ENCODE measurements at places on chromosomes 16 and 17.

- no peak for DNase-seq
These were observed 124.0 kb downstream of the GP2 start for GRCh38 chr16:20203272-20203671.

GRCh38 chr16:47644661-47645060 is 183.5 kb downstream of the PHKB start:
- DNase-seq, result no peak

DNA sequence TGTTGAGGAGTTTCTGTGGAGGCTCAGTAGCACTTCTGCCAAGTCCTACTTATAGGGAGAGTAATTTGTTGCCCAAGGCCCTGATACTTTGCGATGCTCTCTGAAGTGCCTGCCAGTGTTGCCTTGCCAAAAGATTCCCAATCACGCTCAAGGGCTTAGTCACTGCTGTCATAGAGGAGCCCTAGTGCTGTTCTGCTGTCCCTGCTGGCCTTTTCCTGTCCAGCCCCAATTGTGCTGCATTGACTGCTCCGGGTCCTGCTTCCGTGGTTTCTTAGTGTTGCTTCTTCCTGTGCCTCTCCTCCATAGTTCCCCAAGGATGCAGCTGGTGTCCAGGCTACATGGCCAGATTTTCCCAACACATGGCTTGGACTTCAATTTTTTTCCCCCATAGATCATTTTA is 13.9 kb downstream of the NUP93 start:
- DNase-seq, result no peak

DNA sequence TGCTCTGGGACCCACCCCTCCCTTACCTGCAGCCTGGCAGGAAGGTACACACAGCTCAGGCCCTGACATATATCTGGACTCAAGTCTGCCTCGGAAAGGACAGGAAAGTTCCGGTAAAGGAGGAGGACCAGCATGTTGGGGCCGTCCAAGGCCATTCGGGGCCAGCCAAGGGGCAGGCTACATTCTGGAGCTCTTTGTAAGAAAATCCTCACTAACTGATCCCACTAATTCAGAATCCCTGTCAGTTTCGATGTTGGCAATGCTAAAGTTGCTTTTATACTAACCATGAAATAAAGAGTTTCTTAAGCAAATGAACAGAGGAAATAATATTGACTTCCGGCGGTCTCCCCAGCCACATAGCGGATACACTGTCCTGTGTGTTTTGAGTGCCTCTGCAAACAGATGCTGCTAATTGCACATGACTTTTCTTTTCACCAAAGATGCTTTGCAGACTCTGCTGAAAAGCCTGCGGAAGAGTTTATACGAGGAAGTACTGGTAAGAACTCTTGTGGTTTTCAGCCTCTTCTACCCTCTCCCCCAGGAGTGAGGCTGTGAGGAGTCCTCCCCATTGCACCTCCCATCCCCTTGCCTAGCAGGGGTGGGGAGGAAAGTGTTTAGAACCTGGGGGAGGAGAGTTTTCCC is 54.8 kb downstream of the PLXDC1 start:
- DNase-seq, result no peak

DNA sequence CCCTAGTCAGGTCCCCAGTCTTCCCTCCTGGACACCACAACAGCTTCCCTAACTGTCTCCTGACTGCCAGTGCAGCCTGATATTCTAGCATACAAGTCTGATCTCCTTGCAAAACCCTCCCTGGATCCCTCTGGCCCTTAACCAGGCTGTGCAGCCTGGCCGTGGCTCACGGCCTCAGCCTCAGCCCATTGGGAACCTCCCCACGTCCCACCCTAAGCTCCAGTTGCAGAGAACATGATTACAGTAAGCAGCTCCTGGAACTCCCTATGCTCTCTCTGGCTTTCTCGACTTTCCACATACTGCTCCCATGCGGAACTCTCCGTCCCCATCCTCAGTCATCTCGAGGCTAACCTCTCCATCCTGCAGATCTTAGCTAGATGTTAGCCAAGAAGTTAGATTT is 13.0 kb downstream of the ALOX12B start:
- DNase-seq, result no peak

GRCh38 chr16:20221208-20221607 is 106.1 kb downstream of the GP2 start:
- no peak for DNase-seq

- DNase-seq, result peak; percentile 29
These were observed 30.8 kb downstream of the HLF start for GRCh38 chr17:55295411-55296170.

DNA sequence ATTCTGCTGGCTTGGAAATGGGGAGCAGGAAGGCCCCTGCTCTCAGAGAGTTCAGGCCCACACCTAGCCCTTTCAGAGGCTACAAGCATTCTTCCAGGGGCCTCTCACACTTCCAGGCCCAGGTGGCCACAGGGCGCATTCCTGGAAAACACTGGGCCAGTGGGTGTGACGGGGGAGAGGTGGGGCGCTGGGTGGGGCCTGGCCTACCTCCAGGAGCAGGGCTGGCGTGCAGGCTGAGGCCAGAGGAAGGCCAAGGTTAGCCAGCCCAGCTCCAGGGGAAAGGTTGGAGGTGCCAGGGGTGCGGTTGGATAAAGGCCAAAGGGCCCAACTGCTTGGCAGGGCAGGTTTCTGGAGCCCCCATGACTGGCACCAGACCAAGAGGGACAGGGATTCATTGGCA is 198.2 kb downstream of the MAF start:
- DNase-seq, result no peak

GRCh38 chr16:14455573-14455972 is 174.5 kb downstream of the PARN start:
- DNase-seq, result no peak

DNA sequence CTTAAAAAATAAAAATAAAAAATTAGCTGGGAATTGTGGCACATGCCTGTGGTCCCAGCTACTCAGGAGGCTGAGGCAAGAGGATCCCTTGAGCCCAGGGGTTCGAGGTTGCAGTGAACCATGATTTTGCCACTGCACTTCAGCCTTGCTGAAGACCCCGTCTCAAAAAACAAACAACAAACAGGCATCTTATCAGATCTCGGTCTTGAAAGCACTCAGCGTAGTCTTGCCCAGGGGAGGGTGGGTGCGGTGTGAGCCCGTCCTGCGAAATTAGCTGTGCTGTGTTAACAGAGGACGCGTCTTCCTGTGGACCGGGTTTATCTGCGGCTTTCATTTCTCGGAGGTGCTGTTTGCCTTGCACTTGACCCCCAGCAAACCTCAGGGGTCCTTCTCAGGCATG is 5.4 kb downstream of the GAA start:
- no peak for DNase-seq

GRCh38 chr17:54983260-54983659 is 14.7 kb downstream of the STXBP4 start:
- DNase-seq, result no peak

DNA sequence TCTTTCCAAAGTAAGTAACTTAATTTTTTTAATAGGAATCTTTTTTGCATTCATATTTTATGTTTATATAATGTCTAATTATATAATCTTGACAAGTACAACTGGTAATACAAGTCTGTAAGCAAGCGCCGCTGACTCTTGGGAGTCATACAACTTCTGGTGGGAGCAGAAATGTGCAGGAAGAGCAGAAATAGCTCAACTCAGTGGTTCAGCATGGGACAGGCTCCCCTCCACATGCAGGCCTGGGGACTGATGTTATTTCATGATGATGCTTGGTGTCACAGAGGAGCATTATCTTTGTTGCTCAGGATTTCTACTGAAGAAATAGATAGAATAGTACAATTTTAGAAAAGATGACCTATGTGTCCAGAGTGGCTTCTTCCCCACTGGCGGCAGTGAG is 10.7 kb downstream of the UQCRC2 start:
- DNase-seq, result no peak

DNA sequence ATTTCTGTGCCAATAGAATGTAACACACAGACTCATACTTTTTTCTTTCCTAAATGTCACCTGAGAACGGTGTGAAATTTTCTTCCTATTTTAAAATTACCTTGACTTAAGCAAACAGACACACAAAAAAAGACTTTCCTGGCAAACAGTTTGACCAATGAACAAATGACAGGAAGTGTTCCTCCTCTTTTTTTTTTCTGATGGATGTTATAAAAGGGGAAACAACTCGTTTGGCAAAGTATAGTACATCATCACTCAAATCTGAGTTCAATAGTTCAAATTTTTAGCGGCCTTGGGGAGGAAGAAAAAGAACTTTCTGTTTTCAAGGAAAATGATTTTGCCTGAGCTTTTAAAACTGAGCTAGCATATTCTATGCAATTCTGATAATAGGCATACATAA is 19.8 kb downstream of the HS3ST3A1 start:
- no peak for DNase-seq

DNA sequence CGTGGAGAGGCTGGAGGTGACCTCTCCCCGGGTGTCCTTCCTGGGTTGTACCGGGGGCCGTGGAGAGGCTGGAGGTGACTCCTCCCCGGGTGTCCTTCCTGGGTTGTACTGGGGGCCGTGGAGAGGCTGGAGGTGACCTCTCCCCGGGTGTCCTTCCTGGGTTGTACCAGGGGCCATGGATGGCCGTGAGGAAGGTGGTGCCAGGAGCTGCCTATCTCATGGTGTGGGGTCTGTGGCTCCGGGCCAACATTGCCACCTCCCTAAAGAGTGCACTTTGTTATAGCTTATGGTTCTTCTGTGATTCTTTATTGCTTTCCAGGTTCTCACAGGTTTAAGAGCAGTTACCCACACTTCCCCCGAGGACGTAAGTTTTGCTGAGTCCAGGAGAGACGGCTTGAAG is 86.3 kb upstream of the ZNF750 start:
- no peak for DNase-seq

- DNase-seq, result no peak
These were observed 112.5 kb upstream of the KCNJ16 start for GRCh38 chr17:69962436-69962995.

GRCh38 chr16:12901204-12901596 is 198 bp upstream of the SHISA9 start:
- no peak for DNase-seq

- DNase-seq, result no peak
These were observed 53.9 kb downstream of the PPM1E start for GRCh38 chr17:58809564-58809936.

- DNase-seq, result no peak
These were observed 17.4 kb upstream of the MAP3K14 start for GRCh38 chr17:45334231-45334630.

DNA sequence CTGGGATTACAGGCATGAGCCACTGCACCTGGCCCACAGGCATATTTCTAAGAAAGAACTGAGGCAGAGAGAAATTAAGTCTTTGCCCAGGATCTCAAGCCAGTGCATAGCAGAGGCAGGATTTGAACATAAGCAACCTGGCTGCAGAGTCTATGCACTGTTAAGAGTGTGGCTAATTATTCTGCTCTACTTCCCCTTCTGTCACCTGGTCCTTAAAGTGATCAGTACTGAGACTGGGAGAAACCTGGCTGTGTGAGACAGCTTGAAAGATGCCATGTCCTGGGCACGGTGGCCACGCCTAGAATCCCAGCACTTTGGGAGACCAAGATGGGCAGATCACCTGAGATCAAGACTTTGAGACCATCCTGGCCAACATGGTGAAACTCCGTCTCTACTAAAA is 58.1 kb downstream of the IQCK start:
- DNase-seq, result no peak

- DNase-seq, result no peak
These were observed 7.0 kb upstream of the CCNF start for GRCh38 chr16:2422123-2422867.

DNA sequence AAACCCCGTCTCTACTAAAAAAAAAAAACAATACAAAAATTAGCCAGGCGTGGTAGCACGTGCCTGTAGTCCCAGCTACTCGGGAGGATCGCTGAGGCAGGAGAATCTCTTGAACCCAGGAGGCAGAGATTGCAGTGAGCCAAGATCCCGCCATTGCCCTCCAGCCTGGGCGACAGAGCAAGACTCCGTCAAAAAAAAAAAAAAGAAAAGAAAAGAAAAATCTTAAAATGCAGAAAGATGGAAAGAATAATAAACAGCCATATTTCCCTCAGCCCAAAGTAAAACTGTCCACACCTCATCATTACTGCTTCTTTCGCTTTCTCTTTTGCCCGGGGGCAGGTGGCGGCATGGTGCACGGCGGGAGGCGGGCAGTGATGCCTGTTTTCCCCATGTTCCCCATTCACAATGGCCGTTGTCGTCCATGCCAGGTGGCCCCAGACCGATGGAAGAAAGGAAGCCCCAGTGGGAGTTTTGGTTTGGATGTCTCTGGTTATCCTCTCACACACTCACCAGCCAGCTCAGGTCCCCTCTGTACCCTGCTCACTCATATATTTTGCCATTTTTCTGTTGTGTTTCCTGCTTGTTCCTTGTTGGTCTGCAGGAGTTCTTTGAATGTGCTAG is 37.0 kb upstream of the PEMT start:
- no peak for DNase-seq

DNA sequence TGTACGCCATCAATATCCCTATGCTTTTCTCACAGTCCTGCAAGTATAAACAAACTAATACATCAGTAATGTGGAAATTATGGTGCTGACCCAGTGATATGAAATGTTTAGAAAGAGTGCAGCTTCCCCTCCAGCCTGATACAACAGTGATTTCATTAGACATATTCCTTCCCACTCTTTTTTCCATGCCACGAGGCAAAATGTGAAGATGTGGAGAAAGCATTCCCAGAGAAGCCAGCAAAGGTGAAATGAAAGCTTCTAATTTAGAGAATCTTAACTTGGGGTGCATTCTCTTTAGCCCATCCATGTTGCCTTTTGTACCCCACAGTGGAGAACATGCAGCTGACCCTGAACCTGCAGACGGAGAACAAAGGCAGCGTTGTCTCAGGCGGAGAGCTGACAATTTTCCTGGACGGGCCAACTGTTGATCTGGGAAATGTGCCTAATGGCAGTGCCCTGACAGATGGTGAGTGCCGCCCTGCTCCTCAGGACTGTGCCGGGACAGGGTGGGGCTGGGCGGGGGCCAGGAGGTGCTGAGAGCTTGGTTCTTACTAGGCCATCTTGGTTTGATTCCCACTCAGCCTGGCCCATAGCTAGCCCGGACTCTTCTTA is 77.8 kb downstream of the WWP2 start:
- no peak for DNase-seq

DNA sequence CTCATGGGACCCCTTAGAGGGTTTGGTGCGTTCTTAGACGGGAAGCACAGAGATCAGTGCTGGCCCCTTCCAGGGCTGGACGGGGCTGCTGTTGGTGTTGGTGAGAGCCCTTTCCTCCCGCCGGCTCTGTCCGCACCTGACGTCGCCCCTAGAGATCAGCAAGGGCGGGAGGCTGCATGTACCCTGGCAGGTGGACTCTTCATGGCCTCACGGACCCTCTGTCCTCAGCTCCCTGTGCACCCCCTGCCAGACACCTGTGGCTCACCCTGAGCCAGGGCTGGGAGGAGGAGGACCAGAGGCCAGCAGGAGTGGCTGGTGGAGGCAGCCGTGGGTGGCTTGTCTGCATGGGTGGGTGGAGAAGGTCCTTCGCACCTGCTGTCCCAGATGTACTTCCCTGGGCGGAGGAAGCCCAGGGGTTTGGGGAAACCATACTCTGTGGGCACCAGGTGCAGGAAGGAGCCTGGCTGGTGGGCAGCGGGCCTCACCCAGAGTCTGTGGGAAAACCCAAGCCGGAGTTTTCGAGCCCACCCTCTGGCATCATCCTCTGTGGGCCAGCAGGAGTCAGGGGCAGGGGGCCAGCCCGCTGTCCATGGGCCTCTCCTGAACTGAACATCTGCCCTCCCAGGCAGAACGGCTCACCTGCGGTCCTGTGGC is 348.6 kb downstream of the SEC14L1 start:
- DNase-seq, result no peak

GRCh38 chr17:41801374-41802271 is 10.1 kb downstream of the P3H4 start:
- peak; percentile 71 for DNase-seq

- DNase-seq, result no peak
These were observed 254.5 kb upstream of the ELAC2 start for GRCh38 chr17:13272296-13272695.

- no peak for DNase-seq
These were observed 111.7 kb downstream of the IRF8 start for GRCh38 chr16:86010680-86011141.

GRCh38 chr17:12693640-12694039 is 27.9 kb downstream of the MYOCD start:
- no peak for DNase-seq
